COR-L47 (cell line): ENCODE measurements at places on chromosomes 4 and X.
A peak's percentile ranks its signal among the peaks of the same experiment; 100 is the strongest.

- no peak for DNase-seq
Measured at GRCh38 chrX:20320461-20321159, 53.9 kb upstream of the RPS6KA3 start.

- no peak for DNase-seq
Measured at GRCh38 chr4:69910016-69910782, 20.7 kb upstream of the CSN1S1 start.

GRCh38 chr4:10108391-10108790 lies 8.2 kb downstream of the WDR1 start:
- DNase-seq: no peak

GRCh38 chr4:74397748-74398426 lies 32.9 kb downstream of the EREG start:
- DNase-seq: no peak

- no peak for DNase-seq
Measured at GRCh38 chr4:154487145-154487544, 4.5 kb downstream of the DCHS2 start.

DNA sequence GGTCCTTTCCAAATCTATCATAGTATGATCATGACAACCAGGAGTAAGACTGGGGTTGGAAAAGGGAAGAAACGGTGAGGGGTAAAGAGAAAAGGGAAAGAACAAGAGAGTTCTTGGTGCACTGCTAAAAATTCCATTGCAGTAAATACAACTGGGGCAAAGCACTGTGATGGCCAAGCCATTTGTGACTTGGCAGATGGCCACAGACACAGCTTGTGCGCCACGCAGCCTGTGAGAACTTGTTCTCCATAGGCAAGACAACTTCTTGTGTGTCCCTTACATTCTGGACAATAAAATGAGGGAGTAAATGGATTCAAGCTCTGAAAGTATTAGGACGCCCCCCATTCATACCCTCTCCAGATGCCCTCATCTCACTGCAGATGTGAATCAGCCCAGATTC lies 10.9 kb downstream of the MFAP3L start:
- no peak for DNase-seq

DNA sequence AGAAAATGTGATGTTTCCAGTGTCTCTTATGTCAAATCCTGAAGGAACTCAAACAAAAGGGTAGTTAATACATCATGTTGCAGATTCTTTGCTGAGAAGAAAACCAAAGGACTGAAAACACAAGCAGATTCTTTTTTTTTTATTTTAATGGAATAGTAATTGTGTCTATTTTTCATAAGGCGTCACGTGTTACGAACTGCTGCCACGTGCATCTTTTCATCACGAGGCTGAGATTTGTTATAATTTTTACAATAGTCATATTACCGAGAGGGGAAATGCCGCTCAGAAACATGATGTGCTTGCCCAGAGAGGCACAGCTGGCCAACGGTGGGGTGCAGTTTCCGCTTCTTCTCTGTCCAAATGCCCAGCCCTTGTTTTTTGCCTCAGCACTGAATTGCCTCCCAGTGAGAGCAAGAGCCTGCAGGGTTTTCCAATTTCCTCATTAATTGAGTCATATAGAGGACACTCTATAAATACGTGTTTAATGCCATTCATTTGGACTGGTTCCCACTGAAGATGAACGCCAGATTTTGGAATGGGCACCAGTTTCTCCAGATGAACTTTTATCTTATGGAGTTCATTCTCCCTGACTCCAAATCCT lies 225.3 kb downstream of the STK32B start:
- no peak for DNase-seq

GRCh38 chr4:138702190-138702824 lies 313.3 kb upstream of the NOCT start:
- DNase-seq: no peak

DNA sequence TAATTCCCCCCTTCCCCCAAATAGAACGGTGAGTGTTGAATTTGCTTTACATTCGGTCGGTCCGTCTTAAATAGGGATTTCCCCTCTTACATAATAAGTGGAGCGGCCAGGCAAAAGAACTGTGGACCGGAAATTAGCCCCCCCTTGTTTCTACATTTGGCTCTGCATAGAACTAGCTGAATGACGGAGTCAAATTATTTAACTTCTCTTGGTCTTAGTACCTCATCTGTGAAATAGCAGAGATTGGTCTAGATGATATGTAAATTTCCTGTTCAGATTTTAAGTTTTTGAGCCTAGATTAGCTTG lies 1.3 kb downstream of the SPATA18 start:
- no peak for DNase-seq

GRCh38 chr4:76458825-76459224 lies 23.8 kb downstream of the SHROOM3 start:
- no peak for DNase-seq

DNA sequence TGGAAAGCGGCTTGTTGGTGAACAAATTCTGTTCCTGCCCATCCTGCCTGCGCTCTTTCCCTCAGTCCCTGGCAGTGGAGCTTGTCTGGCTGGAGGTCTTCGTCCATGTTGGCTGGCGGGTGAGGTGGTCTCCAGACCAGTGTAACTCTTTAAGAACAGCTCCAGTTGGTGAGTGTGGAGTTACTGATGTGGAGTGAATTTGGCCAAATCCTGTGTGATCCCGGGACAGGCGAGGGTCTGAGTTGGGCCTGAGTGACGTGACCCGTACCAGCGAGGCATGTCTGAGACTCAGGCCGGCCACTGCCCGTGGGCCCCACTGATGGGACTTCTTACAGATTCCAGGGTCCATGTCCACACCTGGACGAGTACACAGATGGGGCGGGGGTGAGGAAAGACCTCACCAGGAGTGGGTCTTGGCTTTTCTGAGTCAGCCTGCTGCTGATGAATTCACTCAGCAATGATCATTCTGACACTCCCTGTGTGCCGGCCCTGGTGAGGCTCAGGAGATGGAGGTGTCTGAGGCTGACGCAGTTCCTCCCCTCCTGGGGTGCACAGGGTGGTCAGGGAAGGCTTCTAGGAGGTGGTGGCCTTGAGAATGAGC lies 45.5 kb downstream of the PSAPL1 start:
- no peak for DNase-seq

GRCh38 chr4:179582164-179582905 lies 2140.1 kb upstream of the AGA start:
- DNase-seq: no peak

DNA sequence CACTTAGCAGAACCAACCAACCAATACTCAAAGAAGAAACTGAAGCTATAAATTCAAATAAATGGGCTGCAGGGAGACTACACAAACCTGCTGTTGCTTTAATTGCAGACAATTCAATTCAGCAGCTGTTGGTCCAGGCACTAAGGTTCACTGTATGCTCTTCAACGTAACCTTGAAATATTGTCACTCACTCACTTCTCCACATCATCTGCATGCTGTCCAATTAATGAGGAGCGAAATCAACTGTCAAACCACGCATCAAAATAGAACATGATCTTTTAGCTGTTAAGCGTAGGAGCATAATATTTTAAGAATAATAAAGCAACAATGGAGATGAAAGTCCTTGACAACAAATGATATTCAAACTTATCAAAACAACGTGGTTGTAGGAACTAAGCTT lies 17.0 kb downstream of the ENOX2 start:
- DNase-seq: no peak

DNA sequence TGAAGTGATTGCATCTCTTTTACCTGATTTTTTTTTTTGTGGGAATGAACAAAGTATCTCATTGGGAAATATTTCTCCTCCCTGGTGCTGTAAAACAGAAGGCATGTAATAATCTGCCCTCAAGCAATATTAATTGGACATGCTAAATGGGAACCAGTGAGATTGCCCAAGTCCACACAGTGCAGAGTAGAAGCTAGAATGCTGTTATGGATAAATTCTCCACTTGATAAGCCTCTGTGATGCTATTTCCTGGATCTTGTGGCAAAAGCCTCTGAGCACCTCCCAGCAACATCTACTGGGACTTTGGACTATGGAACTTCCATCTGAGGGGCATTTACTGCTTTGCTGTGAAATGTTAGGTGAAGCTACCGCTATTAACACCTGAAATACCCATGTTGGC lies 46.9 kb upstream of the YTHDC1 start:
- DNase-seq: no peak

DNA sequence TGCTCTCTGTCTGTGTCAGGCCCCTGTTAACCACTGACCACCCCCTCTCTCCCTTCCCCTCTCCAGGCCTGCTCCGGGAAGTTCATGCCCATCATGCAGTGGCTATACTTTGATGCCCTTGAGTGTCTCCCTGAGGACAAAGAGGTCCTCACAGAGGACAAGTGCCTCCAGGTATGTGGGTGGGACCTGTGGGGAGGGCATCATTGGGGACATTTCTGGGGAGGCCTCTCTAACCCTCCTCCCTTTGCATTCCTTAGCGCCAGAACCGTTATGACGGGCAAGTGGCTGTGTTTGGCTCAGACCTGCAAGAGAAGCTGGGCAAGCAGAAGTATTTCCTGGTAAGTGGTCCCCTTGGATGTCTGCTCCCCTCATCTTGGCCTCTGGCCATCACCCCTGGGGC lies 9.2 kb downstream of the UBA1 start:
- no peak for DNase-seq

DNA sequence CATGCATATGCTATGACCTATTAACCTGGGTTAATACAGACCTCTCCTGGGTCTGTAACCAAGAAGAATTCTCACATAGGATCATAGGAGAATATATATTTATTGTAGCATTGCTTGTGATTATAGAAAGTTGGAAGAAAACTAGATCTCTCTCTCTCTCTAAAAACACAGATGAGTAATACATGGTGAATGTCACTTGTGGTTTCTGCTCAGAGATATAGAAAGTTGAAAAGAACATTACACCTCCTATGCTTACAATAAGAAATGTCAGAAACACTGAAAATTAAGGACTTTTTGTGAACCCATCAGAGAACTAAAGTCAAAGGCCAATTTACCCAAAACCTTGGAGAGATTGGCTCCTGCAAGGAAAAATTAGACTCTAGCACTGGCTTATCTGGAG lies 1389.5 kb downstream of the FAM133A start:
- DNase-seq: no peak

DNA sequence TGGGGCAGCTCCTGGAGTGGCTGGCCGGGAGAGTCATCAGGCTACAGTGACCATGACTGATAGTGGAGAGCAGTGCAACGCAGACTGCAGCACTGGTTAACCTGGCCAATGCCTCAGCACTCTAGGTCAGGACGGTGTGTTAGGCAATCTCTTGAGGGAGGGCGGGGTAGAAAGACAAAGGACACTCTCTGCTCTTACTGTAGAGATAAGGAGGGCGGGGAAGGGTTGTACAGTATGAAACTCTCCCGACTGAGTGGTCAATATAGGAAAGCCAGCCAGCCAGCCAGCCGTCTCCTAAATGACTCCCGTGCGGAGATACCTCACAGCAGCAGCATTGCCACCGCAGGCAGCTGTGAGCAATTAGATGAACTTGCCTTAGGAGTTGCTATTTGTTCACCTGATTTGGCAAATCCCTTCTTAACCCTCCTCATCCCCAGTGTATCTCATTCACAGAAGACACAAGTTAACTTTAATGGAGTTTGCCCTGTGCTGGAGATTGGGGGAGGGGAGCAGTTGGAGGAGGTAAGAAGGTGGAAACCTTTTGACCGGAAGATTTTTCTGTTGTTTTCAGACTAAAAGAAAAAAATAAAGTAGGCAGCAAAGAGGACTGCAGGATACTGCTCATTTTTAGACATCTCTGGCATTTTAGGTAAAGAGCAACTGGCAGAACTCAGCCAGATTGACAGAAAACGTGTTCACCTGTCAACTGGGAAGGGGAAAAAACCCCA lies 330.5 kb downstream of the HNRNPD start:
- DNase-seq: peak; percentile 19

DNA sequence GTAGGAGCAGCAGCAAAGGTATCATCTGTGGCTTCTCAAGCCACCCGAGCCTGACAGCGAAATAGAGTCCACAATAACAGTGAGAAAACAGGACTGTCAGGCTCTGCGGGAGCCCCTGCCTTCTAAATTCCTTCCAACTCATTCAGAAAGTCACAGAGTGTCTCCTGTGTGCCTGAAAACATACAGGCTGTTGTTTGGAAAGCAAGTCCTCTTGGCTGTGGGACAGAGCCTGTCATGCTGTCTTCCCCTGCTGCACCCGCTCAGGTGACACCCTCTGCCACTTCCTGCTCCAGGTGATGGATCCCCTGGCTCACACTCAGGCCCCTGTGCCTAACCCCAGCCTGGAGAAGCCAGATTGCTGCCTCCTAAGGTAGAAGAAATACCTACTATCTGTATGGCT lies 152.3 kb downstream of the RAB28 start:
- DNase-seq: no peak

DNA sequence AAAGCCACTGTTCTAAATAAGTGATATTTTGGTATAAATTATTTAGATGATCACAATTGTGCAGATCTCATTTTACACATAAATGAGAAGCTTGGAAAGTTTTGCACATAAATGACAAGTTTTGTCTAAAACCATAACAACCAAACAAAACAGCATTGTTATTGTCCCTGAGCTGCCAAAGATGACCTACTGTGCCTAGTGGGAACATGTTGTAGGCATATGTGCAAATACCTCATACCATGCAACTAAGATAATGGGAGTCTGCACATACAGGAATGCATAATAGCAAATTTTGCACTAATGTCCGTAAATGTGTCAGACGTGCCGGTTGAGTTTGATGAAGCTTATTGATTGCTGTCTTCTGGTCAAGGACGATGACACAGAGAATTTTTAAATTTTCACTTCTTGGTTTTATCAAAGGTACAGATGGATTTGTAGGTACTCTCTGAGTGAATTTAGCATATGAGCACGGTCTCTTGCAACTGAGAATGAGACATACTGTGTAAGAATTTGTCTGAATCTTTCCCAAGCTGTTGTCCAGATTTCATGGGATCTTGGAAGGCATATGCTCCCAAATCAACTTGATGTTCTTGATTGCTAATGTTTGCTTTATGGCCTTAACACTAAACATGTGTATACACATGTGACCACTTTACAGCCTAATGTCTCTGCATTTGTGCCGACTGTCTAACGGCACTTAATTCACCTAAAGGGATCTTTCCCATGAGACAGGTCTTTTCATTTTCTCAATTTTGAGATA lies 1133.5 kb downstream of the FAT4 start:
- DNase-seq: no peak

DNA sequence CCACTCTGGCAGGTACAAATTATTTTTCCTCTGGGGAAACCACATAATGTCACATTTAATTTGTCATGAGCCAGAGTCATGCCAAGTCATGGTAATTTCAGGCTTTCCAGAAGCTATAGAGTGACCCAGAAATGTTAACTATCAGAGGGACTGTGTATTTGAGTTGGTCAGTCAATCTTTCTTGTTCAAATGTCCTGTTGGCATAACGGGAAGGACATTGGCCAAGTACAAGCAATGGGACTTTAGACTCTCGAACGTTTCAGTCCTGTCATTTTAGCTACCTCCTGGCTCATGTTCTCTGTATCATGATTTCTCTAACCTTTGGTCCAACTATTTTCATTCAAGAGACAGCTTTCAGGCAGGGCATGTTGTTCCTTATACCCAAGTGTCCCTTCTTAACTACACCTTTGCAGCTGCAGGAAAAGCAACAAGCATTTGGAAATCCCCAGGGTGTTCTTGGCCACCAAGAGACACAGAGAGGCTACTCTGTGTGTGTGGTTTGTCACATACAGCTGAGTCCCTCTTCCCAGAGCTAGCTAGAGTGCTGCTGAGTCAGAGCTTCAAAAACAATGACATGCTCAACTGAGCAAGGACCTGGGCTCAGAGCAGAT lies 142.6 kb downstream of the EGF start:
- no peak for DNase-seq
